ENCODE measurements at places on chromosomes 16 and 17.

DNA sequence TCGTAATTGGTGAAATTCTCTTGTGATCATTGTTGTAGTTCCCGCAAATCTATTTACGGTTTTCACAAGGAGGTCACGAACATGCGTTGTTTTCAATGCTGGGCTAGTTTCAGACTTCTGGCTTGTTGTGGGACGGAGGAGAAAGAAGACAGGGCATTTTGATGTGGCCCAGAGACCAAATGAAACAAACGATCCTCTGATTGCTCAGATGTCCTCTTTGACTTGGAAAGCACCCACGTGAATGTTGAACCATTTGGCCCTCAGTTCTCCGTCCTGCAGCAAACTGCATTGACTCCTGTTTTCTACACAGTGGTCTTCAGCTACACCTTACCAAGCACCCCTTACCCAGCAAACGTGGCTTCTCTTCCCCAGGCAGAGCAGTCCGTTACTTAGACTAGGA, 391.0 kb downstream of the WWOX start:
- no peak for DNase-seq

DNA sequence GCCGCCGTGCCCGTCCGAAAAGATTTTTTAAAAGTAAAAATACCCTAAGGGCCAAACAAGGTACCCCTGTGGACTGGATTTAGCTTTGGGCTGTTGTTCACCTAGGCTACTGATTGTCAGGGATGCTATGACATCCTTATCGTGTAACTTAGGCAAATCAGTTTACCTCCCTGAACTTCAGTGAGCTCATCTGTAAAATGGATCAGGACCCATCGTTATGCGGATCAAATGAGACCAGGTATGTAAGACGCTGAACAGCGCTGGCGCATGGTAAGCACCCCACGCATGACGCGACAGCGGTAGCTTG, 658 bp upstream of the ZNF771 start:
- DNase-seq: no peak

DNA sequence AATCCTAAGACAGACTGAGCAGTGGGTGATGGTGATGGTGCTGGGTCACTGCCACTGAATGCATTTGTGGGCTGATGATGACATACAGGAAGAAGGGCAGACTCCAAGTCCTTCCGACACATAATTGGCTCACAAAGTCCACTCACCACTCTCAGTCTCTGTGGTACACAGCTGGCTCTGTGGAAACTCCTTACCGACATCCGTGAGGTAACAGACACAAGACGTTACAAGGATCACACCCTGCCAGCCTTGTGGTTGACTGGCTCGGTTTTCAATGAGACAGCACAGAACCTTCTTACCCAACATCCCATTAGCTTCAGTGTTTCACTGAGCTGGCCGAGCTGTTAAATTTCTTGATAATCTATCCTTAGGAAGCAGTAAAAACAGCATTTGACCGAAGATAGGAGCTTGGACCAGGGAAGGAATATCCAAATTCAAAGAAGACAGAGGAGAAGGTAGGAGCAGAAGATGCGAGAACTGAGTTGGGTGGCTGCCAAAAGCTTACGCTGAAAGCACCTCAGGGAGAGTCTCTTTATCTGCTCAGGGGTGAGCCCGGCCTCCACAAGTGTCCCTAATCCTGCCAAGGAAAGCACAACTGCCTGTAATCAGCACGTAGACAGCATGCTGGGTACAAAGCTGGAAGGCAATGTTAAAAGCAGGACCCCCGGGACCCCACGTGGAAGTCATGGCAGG, 5.5 kb upstream of the MXRA7 start:
- no peak for DNase-seq

GRCh38 chr17:63337579-63337978, 108.5 kb downstream of the CYB561 start:
- no peak for DNase-seq

DNA sequence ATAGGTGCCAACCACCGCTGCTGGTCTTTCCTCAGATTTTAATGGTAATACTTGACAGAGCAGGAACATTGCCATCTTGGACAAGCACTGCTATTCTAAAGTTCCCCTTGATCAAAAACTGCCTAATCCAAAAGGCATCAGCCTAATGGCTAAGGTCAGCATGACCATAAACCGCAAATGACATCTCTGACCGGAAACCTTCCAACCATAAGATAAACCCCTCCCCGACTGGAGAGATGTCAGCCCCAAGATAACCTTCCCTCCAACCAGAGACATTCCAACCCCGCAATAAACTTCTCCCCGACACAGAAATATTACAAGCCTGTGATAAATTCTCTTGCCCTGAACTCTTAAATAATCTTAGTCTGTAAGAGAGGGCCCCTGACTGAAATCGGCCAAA, 7.4 kb upstream of the DHX40 start:
- DNase-seq: no peak

GRCh38 chr16:89048871-89049422, 44.7 kb upstream of the ACSF3 start:
- no peak for DNase-seq

GRCh38 chr17:82782657-82783207, 30.9 kb downstream of the TBCD start:
- no peak for DNase-seq

DNA sequence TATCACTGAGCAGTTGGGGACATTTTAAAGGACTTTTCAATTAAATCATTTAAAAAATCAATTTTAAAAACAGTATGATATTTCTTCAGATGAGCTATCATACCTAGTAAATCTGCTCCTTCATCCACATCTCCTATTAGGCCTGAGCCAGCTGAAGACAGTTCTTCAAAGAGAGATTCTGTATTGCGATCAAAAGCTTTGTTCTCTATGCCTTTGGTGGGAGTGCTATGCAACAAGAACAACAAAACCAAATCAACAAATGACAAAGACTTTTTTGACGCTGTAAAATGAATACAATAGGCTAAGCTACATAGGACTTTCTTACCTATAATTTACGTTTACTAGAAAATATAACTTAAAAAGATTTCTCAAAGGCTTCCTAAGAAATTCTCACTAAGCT, 106.5 kb downstream of the SPAG9 start:
- DNase-seq: no peak

DNA sequence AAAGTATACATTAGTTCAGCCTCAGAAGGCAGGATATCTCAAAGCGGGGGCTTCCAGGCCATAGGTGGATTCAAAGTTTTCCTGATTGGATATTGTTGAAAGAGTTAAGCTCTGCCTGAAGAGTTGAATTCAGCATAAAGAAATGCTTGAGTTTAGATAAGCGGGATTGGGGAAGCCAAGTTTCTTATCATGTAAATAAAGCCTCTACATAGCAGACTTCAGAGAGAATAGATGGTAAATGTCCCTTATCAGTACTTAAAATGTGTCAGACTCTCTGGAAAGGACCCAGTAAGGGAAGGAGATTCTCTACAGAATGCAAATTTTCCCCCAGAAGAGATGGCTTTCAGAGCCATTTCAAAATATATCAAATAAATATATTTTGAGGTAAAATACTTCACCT, 423.5 kb downstream of the SHISA9 start:
- no peak for DNase-seq

DNA sequence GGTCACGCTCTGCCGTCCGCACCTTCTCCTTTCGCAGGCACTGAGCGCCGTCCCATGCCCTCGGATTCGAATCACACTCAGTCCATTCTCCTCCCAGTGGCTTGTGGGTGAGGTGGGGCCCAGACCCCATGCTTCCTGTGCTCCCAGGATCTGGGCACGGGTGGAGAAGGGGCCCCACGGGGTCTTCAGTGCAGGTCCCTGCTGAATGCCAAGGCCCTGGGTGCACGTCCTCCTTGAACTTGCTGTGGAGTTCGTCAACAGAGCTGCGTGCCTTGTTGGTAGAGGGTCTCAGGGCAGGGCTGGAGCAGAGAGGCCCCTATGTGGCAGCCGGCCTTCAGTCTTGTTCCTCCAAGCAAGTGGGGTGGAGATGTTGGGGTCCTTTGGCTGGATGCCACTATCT, 7.3 kb upstream of the MC1R start:
- no peak for DNase-seq

DNA sequence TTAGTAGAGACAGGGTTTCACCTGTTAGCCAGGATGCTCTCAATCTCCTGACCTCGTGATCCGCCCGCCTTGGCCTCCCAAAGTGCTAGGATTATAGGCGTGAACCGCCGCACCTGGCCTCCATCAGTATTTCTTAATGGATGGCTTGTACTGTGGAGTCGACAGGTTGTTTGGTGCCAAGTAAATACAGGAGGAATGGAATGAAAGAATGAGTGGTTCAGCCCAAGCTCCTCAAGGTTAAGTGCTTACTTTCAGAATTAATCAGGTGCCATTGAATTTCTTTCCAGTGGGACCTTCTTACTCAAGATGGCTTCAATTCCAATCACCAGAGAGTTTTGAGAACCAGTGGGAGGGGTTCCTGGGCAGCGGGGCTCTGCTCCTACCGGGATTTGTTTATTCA, 25.0 kb downstream of the ALOX15 start:
- DNase-seq: no peak

- no peak for DNase-seq
Measured at GRCh38 chr16:59242556-59242955, 508.4 kb upstream of the GOT2 start.

DNA sequence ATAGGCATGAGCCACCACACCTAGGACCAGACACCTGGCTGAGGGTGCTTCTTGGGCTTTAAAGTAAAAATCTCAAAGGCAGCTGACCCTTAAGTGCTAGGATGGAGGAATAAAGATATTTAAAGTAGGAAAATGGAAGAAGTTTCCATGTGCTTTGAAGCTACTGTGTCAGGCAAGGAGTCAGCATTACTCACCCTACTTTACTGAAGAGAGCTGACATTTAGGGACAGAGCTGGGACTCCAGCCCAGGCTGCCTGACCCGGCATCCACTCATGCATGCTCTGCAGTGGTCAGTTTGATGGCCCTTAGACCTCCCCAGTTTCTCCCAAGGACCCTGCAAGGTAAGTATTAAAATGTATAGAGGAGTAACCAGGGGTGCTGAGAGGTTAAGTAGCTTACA, 124.7 kb upstream of the PLCG2 start:
- no peak for DNase-seq

- DNase-seq: no peak
Measured at GRCh38 chr16:19481296-19481695, 40.6 kb downstream of the GDE1 start.

DNA sequence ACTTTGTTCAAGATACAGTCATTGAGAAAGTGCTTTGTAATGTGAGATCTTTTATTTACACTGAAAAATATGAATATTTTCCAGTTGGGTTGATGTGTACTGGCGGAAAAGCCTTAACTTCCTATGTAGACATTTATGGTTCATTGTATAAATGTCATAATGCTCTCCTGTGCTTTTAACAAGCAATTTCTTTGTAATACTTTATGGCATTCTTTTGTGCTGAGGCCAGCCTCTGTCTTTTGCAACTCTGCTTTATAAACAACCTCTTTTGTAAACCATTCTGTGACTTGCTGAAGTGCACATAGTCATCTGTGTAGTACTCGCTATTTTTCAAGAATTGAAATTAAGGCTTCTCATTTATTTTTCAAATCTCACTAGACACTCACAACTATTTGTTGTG, 291.2 kb downstream of the CDH11 start:
- DNase-seq: no peak

GRCh38 chr17:82065638-82066303, at the start of gene DUS1L:
Gene DUS1L, minus strand, starts transcription at chr17:82065804. Its CDS starts 745 bp downstream, at chr17:82065059.
- peak; percentile 83 for DNase-seq

DNA sequence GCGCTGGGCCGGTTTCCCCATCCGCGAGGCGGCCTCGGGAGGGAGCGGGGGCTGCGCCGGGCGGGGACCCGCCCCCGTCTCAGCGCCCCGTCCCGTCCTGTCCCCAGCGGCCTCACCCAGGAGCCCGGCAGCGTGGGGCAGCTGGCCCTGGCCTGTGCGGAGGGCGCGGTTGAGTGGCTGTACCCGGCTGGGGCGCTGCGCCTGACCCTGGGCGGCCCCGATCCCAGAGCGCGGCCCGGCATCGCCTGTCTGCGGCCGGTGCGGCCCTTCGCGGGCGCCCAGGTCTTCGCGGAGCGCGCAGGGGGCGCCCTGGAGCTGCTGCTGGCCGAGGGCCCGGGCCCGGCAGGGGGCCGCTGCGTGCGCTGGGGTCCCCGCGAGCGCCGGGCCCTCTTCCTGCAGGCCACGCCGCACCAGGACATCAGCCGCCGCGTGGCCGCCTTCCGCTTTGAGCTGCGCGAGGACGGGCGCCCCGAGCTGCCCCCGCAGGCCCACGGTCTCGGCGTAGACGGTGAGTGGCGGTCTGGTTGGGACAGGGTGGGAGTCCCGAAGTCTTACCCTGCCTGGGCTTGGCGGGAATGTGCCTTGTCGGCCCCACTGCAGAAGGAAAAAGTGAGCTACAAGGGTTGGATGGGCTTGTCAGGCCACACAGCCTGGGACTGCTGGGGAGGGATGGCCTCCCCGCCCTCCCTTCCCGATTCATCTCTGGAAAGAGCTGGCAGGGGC, 720 bp downstream of the METRN start:
- no peak for DNase-seq

DNA sequence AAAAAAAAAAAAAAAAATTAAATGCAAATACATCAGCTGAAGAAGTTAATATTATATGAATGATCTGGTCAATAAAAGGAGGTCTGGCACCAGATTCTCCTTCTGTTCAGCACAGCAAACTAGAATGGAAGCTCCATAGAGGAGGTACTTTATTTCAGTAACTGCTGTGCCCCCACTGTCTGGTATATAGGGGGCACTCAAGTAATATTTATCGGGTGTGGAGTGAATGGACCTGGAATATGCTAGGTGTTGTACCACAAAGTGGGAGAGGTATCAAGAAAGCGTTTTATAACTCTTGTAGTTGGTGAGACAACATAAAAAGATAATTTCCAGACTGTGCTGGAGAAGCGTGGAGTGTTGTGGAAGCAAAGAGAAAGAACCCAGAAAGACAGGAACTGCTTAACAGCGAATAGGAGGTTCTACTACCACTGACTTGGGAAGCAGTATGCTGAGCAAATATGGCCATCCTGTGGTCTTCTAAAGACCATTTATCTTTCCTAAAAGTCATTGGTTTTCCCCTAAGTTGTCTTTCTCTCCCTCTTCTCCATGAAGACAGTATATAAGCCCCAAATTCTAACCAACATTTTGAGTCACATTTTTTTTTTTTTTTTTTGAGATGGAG, 12.2 kb upstream of the PRKCA start:
- DNase-seq: peak; percentile 15

DNA sequence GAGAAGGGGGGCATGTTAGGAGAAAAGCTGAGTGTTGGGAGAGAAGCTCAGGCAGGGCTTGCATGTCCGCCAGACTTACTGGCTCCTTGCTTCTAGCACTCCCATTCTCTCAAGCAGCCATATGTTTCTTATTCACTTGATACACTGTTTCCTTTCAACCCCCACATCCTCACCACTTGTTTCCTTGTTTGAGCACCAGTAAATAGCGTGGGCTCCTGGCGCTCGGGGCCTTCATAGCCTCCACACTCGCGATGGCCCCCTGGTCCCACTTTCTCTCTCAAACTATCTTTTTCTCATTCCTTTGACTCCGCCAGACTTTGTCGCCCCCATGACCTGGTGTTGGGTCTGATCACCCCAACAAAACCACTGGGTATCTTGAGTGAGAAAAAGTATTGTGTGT, 16.6 kb downstream of the ATP5PD start:
- DNase-seq: no peak

DNA sequence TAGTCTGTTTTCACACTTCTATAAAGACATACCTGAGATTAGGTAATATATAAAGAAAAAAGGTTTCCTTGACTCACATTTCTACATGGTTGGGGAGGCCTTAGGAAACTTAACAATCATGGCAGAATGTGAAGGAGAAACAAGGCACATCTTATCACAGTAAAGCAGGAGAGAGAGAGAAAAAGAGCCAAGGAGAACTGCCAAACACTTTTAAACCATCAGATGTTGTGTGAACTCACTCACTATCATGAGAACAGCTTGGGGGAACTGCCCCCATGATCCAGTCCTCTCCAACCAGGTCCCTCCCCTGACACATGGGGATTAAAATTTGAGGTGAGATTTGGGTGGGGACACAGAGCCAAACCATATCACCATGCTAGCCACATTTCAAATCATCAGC, 547.9 kb downstream of the CDH13 start:
- DNase-seq: no peak

All from GM12865 (cell line).